NCI-H748 treated with DMSO at 0.1 percent for 48 hours (cell line): ENCODE measurements at places on chromosomes 6 and 20.

DNA sequence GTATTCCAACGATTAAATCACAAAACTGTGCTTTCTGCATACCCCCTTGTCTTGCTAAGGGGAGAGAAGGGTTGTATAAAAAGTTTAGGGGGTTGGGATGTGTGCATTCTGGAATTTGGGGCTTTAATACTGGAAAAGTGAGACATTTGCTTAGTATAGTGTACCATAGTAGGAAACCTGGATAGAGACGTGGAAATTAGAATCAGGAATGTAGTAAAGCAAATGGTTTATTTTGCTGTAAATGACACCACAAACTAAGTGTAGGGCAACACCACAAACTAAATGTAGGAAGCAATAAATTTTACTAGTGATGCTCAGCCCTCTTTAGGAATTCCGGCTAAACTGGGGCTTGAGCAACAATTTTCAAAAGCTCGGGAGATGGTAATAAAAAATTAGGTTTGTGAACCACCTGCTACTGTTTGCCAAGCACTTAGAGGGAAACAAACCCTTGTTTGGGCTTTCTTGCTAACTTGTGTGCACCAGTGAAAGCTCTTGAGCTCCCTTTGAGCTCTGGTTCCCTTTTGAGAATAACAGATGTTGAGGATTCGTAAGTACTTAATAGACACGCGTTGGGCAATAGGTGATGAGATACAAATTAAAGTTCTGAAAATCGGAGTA lies 13.8 kb downstream of the BRD2 start:
- peak; percentile 49 for DNase-seq

DNA sequence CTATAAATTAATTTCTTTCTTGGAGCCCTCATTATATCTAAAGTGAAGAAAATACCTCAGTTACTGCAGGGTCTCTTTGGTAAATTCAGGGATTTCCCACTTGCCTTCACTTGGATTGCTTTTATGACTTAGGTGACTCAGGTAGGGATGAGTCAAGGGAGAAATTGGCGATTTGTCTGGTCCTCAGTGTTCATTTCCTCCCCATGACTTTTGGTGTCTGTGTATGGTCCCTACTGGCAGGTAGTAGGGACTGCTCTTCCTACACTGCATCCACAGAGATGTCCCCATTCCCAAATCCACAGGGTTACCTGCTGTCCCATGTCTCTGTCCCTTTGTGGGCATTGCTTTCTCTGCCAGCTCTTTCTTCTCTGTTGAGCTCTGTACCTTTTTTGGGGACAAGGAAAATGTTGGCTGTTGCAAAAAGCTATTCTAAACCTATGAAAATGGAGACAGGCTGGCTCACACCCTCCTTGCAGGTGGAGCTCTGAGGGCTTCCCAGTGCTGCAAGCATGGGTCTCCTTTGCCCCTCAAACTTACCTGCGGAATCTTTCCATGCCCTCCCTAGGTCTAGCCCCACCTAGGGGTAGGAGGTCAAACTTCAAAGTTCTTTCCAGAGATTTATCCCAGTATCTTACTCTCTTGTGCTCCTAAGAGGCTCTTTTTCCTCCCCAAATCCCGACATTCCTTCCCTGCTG lies 211.9 kb downstream of the ZNF217 start:
- DNase-seq: no peak

DNA sequence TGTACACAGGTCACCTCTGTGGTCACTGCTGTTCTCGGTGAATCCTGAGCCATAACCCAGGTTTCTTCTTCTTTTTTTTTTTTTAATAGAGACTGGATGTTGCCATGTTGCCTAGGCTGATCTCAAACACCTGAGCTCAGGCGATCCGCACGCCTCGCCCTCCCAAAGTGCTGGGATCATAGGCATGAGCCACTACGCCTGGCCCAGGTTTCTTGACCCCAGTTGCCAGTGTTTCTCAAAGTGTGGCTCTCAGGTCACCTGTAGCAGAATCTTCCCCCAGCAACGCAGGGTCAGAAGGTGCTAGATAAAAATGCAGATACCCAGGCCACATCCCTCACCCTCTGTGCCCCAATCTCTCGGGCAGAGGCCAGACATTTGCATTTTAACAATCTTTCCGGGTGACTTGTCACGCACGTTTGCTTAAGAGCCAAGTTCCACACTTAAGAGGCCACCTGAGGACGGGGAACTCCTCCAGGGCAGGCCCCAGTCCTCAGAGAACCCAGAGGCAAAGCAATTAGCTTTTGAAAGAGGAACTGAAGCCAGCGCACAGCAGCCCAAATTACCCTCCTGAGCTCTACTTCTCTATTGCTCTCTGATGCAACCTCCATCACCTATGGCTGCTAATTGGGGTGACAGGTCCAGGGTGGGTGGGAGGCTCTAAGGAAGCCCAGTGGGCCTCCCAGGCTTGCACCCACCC lies 81.8 kb downstream of the NFATC2 start:
- no peak for DNase-seq

- DNase-seq: no peak
Measured at GRCh38 chr20:3815703-3816315, 4.5 kb upstream of the AP5S1 start.

DNA sequence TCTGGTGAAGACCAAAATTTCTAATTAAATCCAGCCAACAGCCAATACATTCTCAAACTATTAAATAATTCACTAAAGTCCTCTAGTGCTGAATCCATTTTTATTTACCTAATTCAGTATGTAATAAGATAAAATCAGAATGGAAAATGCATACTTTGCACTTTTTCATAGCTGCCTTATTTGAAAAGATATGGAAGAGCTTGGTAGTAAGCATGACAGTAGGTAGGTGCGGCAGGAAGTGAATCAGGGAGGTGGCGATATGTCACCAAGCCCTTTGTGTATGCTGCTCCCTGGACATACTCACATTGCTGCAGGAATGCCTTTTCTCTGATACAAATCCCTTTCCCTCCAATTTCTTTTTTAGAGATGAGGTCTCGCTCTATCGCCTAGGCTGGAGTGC lies 10.2 kb upstream of the TGM3 start:
- DNase-seq: no peak

GRCh38 chr6:146587459-146587858 lies 11.3 kb upstream of the ADGB start:
- DNase-seq: no peak

- DNase-seq: no peak
Measured at GRCh38 chr20:25032478-25033264, 25.3 kb downstream of the ACSS1 start.

DNA sequence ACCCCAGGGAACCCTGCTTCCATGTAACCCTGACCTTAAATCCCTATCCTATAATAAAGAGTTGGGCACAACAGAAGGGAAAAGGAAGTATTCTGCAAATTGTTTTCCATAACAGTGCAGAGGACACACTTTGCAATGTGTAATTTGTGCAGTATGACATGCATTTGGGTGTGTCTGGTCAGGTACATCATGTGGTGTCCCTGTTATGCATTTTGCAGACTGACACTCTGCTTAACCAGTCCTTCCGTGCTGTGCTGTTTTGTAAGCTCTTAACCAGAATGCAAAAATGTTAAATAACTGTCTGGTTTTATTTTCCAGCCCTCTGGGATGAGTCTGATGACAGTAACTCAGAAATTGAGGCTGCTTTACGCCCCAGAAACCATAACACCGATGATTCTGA lies 57.0 kb upstream of the XRN2 start:
- peak; percentile 24 for DNase-seq

GRCh38 chr6:56821005-56821432 lies 133.9 kb upstream of the BEND6 start:
- peak; percentile 57 for DNase-seq

DNA sequence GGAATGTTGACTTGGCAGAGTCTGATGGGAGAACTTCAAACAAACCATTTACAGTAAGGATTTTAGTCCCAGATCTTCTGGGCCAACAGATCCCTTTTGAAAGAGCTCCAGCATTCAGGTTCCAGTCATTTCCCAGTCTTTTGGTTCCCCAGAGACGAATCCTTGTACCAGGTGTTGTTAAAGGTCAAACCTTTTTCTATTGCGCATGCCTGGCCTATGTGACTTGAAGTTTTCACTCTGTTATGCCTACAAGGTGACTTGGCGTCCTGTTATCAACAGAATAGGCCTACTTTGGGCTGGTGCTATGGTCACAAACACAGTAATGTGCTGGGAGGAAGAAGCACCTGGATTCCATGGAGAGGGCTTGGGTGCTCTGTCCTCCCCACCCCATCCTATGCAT lies 52.3 kb downstream of the PXDC1 start:
- no peak for DNase-seq

DNA sequence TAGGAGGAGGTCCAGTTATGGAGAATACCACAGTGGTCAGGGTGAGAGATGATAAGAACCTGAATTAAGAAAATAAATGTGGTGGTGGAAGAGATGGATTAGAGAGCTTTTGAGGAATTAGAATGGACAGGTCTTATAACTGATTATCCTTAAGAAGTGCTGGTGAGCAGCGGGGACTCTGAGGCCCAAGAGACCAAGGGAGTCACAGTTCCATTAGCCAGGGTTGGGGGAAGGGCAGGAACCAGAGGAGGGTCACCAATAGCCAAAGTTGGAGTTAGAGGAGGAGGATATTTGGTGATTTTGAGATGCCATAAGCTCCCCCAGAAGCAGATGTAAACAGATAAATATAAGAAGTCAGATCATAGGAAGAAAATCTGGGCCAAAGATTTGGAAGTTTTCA lies 87.1 kb upstream of the PAK5 start:
- no peak for DNase-seq

- DNase-seq: peak; percentile 42
Measured at GRCh38 chr6:27889628-27890444, 22.4 kb downstream of the OR2B2 start.

- no peak for DNase-seq
Measured at GRCh38 chr20:16472045-16472872, 101.0 kb downstream of the KIF16B start.

GRCh38 chr6:123616942-123617341 lies 19.8 kb downstream of the TRDN start:
- DNase-seq: no peak

- DNase-seq: no peak
Measured at GRCh38 chr6:44527181-44527580, 139.7 kb downstream of the CDC5L start.

GRCh38 chr6:25583099-25583498 lies 68.9 kb upstream of the SCGN start:
- DNase-seq: no peak

DNA sequence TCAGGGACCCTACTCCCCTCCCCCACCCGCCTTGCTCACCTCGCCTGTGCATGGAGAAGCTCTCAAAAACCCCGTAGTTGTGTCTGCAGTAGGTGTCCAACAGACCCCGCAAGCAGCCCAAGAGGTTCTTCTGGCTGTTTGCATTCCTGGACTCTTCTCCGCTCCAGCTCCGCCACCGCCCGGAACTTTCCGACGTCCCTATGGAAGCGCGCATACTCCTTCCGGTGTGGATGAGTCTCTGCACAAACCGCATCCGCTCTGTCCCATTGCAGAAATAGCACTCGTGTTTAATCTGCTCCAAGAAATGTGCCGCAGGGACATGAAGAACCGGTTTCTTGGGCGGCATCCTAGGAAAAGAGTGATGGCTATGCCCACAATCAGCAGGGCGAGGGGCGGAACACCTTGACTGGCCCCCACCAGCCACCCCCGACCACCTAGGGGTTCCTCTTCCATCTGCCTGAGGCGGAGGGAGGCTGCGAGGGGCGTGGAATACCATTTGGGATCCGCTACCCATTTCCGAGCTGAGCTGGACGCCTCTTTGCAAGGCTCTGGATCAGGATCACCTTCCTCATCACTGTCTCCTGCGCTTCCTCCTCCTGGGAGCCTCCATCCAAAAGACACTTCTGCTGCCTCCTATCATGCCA lies 20.2 kb downstream of the HLA-DRA start:
- no peak for DNase-seq

- DNase-seq: no peak
Measured at GRCh38 chr6:32742374-32742773, 1.2 kb downstream of the HLA-DQA2 start.

- DNase-seq: no peak
Measured at GRCh38 chr6:32462609-32463008, 22.9 kb downstream of the HLA-DRA start.

- no peak for DNase-seq
Measured at GRCh38 chr20:25281541-25281991, 33.7 kb downstream of the PYGB start.

DNA sequence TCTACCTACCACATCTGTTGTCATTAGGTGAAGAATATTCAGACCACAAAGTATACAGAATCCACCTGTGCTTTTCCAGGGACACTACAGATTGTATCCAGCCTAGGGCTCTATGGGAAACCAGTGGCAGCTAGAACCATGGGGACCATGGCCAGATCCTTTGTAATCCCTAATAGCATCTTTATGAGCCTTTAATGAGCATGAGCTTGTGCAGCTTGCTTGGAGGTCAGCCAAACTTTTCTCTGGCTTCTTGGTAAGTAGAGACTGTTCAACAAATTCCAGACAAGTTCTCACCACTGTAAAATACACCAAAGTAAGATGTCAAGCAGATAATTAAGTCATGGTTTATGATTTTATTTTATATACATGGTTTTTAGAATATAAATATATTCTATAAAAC lies 301.6 kb upstream of the ADGRB3 start:
- no peak for DNase-seq

GRCh38 chr20:57526087-57526884 lies 1.3 kb upstream of the CTCFL start:
- DNase-seq: no peak

DNA sequence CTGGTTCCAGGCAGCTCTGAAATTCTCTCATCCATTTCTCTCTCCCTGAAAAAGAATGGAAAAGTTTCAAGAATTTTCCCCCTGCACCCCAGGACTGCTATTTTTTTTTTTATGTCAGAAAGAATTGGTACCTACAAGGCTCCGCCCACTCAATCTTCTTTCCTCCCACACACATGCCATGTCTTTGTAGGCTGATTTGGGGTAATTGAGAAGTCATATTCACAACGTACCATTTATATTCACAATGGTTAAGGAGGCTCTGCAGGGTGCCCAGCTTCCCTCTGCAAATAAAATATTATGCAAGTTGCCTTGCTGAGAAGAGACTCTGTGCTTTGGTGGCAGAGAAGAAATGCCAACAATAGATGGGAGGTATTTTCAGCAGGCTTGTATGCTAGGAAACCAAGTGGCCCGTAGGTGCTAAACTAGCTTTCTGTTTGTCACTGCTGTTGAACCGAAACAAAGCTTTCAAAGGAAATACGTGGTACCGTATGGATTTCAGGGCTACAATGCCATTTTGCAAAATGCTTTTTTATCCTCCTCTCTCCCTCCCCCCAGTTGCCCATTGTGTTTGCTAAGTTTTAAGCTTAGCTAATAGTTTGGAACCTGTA lies 150.0 kb downstream of the PHACTR1 start:
- DNase-seq: no peak

DNA sequence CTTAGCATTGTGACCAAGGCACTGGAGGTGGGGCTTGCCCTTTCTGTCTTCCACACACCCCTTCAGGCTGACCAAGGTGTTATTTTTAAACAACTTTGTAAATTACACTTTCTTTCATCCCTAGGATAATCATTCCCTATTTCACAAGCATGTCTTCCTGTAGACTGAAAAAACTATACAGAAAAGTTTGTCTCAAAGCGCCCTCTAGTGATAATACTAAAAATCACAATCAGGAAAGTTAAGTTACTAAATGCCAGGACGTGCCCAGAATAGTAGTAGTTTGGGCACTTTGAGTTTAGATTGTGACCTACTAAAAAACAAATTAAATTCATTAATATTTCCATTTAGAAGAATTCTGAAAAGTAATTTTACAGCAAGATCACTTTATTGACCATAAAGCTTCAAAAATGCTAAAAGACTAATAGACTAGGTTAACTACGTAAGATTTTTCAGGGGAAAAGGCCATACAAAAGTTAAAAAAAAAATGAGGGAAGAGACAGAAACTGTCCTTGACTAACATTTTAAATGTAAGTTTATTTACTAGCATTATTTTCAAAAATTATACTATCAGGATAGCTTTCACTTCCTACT lies 123.3 kb upstream of the DUSP22 start:
- peak; percentile 66 for DNase-seq

GRCh38 chr20:2655331-2656116 lies 3.1 kb downstream of the NOP56 start:
- DNase-seq: no peak
